ENCODE measurements at places on chromosomes 12 and 14. TPM values are rescaled to one million over a fixed set of nuclear protein-coding genes. Genes with fewer than 3 reads are reported as not detected.

The APOF gene
- total RNA-seq, result not detected

The SYNDIG1L gene
- total RNA-seq, result not detected

The CTSG gene
- not detected for total RNA-seq

The SOAT2 gene
- not detected for total RNA-seq

The INF2 gene
- 46.2 TPM for total RNA-seq

The INHBE gene
- not detected for total RNA-seq

The PAN2 gene
- 47.2 TPM for total RNA-seq

DNA sequence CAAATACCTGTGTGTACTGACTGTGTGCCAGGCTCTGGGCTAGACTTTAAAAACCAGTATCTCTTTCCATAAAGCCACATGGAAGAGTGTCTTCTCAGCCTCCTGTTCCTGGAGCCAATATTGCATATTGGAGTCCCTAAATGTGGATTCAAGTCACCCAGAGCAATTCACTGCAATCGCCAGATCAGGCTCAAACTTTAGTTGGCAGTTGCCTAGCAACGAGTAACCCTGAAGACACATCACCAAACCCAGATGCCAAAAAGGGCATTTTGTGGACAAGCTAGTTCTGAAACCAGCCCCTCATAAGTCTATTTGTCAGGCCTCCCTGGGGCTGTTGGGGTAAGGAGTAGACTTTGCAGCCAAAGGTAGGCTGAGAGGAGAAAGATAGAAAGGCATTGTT lies 13.7 kb downstream of the DPF3 start:
- DNase-seq, result no peak
- H3K4me3 ChIP-seq, result no peak overlapping the region
- no peaks in the 10 kb centered on the region for H3K27me3 ChIP-seq
- H3K4me1 ChIP-seq, result no peaks in the 10 kb centered on the region
- H3K27ac ChIP-seq, result no peak overlapping the region

DNA sequence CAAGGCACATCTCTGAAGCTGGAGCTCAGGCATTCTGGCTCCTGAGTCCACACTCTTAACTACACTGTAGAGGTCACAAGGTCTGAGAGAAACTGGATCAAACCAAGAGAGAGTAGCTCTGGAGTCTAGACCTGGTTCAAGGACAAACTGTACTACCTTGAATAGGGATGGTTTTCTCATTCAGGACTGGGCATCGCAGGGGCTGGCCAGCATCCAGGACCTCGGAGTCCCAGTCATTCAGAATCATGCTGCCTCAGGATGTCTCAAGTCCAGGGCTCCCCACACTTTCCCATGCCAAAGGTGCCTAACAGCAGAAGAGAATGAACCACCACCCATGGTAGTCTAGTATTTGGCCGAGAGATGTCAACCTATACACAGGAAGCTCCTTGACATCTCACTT lies 13.1 kb upstream of the PLEKHD1 start:
- DNase-seq, result no peak
- no peak overlapping the region for H3K4me3 ChIP-seq
- no peaks in the 10 kb centered on the region for H3K36me3 ChIP-seq
- H3K27me3 ChIP-seq, result no peaks in the 10 kb centered on the region
- no peak overlapping the region for H3K27ac ChIP-seq

DNA sequence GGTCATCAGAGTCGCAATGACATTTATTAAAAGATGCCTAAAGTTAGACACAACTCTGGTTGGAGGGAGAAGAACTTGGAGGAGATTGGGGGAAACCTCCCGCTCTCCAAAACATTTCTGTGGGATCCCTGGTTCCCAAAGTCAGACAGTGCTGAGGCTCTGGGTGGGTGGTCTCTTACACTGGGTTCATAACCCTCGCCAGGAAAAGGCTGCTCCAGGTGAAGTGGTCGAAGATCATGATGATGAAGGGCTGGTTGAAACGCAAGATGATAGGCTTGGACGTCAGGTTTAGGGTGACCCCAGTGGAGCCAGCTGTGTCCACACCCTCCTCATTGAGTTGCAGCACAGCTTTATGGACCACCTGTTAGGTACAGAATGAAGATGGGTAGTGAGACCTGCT lies 11.2 kb upstream of the SERPINA10 start:
- no peaks in the 10 kb centered on the region for H3K4me1 ChIP-seq
- no peak overlapping the region for H3K4me3 ChIP-seq
- H3K36me3 ChIP-seq, result no peaks in the 10 kb centered on the region
- DNase-seq, result no peak

- DNase-seq, result no peak
- no peaks in the 10 kb centered on the region for H3K36me3 ChIP-seq
- no peak overlapping the region for H3K4me3 ChIP-seq
- H3K27ac ChIP-seq, result no peak overlapping the region
These were observed 153.8 kb downstream of the MED13L start for GRCh38 chr12:116123451-116124258.

GRCh38 chr12:63419154-63419553 lies 249.1 kb downstream of the DPY19L2 start:
- H3K4me1 ChIP-seq, result no peaks in the 10 kb centered on the region
- H3K27ac ChIP-seq, result no peak overlapping the region
- no peak overlapping the region for H3K4me3 ChIP-seq
- H3K27me3 ChIP-seq, result no peaks in the 10 kb centered on the region
- no peaks in the 10 kb centered on the region for H3K36me3 ChIP-seq

DNA sequence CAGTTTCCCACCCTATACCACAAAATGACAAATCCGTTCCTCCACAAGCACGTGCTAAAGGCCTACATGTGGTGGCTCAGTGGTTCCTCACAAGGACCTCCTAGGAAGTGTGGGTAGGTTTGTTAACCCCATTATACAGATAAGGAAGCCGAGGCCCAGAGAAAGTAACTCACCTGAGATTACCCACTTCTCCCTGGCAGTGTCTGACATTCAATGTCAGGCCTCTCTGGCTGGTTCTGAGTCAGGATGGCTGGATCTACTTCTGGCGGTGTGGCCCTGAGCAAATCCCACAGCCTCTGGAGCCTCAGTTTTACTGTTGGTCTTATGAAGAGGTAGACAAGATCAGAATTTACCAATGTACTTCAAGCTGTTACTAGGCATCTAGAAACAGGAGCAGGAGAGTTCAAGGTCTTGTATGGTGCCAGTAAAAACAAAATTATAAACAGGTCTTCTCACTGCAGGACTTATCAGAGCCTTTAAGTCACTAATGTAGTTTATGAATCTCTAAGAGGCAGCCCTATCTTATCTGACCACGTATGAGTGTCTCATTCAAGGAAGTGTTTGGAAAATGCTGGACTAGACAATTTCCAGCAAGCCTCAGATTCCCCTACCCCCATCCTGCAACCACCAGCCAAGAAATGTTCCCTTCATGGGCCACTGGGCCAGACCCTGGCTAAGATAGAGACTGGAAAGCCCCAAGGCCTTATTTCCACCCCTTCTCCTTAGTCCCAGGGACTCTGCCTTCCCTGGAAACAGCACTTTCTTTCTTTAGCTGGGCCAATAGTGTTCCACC lies 4.2 kb downstream of the HSPB8 start:
- no peaks in the 10 kb centered on the region for H3K36me3 ChIP-seq
- H3K4me1 ChIP-seq, result peaks cover 35% of the 10 kb centered on the region
- H3K4me3 ChIP-seq, result no peak overlapping the region
- H3K27me3 ChIP-seq, result no peaks in the 10 kb centered on the region
- H3K27ac ChIP-seq, result no peak overlapping the region
- DNase-seq, result no peak

DNA sequence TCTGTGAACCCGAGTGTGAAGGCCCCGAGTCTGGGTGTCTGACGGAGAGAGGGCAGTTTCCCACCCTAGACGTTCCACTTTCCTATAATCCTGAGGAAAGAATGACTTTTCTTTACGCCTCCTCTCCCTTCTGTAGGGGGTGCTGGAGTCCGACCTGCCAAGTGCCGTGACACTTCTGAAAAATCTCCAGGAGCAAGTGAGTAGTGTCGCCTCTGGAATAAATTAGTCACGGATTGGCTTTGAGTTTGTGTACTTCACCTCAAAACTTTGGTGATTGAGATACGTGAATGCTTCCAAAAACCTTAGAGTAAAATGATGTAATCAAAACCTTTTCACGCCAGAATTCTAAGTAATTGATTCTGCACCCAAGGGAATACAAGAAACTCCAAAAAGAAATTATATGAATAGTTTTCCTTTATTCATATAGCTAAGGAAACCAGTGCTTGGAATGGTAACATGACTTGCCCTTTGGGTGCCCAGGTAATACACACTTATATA lies 452 bp downstream of the NGDN start:
- DNase-seq, result no peak
- H3K36me3 ChIP-seq, result peaks cover 13% of the 10 kb centered on the region
- peak overlapping the region; percentile 73 for H3K27ac ChIP-seq
- H3K4me3 ChIP-seq, result peak overlapping the region; percentile 92
- peaks cover 7% of the 10 kb centered on the region for H3K4me1 ChIP-seq

GRCh38 chr12:123141615-123142517 lies 9.0 kb downstream of the PITPNM2 start:
- H3K36me3 ChIP-seq, result no peaks in the 10 kb centered on the region
- peak overlapping the region; percentile 18 for H3K27ac ChIP-seq
- H3K4me3 ChIP-seq, result no peak overlapping the region
- peaks cover 43% of the 10 kb centered on the region for H3K4me1 ChIP-seq

DNA sequence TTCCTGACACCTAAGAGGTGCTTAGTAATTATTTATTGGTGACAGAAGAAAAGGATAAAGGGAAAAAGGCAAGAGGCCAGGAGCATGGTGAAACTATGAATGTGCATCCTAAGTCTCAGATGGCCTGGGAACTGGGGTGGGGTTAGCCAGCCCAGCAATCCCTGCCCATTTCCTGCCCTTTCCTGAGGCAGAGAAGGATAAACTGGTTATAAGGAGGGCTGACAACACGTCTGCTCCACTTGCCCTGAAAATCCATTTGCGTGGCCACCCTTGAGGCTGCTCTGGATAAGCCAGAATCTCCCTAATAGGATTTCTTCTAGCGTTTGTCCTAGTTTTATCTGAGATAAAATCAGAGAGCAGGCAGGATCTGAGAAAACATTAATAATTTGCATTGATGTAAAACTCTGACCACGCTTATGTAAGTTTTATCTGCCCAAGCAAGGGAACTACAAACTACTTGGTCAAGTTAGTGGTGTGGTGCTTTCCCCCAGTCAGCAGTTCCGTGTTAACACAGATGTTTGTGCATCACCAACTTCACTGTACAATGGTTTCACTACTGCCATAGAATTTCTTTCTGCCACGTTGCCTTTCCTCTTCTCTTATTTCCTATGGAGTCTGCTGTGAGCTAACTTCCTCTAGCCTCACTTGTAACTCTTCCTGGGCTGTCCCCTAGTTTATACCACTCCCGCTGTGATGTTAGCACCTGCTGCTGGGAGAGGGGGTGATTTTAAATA lies 392.7 kb downstream of the RPS29 start:
- no peak overlapping the region for H3K4me3 ChIP-seq

GRCh38 chr14:49888293-49888692 lies 4.6 kb upstream of the ARF6 start:
- H3K4me3 ChIP-seq, result no peak overlapping the region
- no peaks in the 10 kb centered on the region for H3K36me3 ChIP-seq
- H3K27me3 ChIP-seq, result no peaks in the 10 kb centered on the region
- H3K4me1 ChIP-seq, result peaks cover 8% of the 10 kb centered on the region
- no peak for DNase-seq
- H3K27ac ChIP-seq, result no peak overlapping the region

DNA sequence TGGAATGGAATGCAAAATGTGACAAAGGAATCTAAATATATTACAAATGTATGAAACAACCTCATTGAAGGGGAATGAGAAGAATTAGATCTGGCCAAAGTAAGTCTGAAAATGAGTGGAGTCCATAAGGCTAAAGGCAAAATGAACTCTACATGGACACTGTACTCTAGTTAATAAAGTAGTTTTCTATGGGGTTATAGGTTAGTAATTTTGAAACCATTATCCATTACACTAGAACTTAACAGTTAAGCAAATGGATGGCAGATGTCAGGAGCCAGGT lies 222.1 kb downstream of the NUAK1 start:
- no peak overlapping the region for H3K4me3 ChIP-seq
- DNase-seq, result no peak
- H3K27ac ChIP-seq, result no peak overlapping the region
- H3K27me3 ChIP-seq, result no peaks in the 10 kb centered on the region

DNA sequence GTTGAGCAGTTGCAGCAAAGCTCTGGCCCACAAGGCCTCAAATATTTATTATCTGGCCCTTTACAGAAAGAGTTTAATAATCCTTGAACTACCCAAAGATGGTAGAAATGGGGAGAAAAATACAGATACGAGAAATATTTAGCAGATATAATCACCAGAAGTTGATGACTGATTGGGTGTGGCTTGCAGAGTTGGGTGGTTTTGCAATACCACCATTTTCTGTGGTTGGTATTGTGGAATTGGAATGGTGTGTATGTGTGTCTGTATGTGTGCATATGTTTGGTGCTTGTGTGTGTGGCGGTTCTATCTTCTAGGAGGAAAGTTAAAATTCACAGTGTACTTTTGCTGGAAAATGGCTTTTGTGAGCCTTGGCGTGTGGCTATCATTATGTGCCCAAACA lies 85.4 kb upstream of the MANSC4 start:
- no peak overlapping the region for H3K27ac ChIP-seq
- no peak overlapping the region for H3K4me3 ChIP-seq
- H3K27me3 ChIP-seq, result no peaks in the 10 kb centered on the region
- no peak for DNase-seq
- no peaks in the 10 kb centered on the region for H3K4me1 ChIP-seq

DNA sequence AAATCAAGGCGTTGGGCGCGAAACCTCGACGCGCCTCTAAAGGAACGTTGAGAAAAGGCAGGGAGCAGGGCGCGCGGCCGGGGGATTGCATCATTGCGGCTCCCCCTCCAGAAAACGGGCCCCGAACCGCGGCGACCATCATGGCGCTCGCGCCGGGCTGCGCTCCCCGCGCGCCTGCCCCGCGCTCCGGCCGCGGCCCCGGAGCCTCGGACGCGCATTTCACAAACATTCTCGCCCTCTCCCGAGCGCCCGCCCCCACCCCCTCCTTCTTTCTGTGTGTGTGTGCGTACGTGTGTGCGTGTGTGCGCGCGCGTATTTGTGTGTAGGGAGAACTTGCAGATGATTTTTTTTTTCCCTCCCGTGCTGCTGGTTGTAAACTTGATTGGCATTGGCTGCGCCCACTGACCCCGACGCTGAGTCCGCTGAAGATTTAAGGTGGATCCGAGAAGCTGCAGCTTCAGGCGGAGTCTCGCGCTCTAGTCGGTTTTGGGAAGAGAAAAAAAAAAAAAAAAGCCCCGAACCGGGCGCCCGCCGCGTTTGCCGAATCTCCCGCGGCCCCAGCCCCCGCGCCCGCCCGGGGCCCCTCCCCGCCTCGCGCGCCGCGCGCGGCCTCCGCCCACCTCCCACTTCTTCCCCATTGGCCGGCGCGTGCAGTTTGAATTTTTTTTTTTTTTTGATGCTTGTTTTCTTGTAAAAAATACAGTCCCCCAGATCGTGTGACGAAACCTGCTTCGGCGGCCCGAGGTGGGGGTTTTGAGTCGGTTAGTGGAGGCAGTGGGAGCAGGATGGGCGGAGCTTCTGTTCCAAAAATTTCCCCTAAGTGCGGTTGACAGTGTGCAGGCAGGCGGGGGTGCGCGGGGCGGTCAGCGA lies 8.2 kb downstream of the CDKN1B start:
- no peaks in the 10 kb centered on the region for H3K27me3 ChIP-seq
- H3K4me1 ChIP-seq, result peaks cover 34% of the 10 kb centered on the region

DNA sequence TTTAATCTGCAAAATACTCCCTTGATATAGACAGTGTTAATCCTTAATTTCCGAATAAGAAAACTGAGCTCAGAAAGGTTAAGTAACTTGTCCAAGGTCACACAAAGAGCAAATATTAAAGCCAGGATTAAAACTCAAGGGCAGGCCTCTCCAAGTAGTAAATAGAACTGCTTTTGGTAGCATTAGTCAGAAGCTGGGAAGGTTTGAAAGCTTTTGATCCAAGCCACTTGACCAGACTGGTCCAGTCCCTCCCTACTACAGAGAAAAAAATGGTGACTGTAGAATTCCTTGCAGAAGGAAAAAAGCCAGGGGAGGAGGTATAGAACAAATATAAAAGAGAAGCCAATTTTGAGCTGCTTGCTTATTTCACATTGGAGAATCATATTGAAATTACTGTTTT lies 111.5 kb downstream of the NT5DC3 start:
- H3K4me3 ChIP-seq, result no peak overlapping the region
- H3K27me3 ChIP-seq, result no peaks in the 10 kb centered on the region
- H3K27ac ChIP-seq, result no peak overlapping the region
- no peaks in the 10 kb centered on the region for H3K36me3 ChIP-seq
- no peaks in the 10 kb centered on the region for H3K4me1 ChIP-seq

Data from body of pancreas (tissue), 4 donors.